D341Med (cell line): ENCODE measurements at places on chromosomes 2 and 18.

GRCh38 chr2:180394305-180394704, 387.2 kb upstream of the CWC22 start:
- no peak for DNase-seq

DNA sequence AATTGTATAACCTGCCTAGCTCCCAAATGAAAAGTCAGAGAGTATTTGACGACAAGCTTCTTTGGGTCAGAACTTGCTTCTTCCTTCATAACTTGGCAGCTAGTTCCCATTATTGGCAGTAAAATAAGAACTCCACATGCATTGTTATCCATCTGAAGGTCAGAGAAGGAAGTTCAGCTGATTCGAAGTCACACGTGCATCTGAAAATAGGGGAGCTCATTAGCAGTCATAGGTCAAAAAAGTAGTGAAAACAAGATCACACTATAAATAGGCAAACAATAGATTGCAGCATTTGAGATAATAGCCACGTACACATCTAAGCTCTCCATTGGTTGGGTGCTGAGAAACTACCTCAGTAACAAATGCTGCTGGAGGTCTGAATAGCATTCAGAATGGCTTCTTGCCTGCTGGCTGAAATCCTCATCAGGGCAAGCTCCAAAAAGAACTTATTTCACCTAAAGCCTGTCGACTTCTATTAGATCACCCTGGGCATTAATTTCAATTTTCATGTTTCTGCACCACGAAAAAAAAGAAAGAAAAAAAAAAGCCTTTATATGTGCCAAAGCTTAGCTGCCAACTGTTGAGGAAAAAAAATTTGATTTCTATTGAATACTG, 1492.9 kb upstream of the CELF4 start:
- no peak for DNase-seq

DNA sequence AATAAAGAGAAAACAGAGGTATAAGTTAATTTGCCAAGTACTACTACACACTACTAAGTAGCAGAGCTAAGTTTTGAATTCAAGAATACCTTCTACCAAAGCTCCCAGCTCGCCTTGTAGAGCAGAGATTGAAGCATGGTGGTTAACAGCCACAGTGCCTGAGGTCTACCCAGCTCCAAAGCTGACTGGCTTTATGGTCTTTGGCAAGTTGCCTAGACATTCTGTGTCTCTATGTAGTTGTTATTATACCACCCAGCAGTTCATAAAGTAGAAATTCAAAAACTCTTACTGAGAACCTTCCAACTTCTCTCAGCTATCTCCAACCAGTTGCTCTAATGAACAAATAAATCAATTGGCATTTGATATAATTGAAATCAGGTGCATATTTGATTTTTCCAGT, 87.8 kb downstream of the PDE11A start:
- no peak for DNase-seq

DNA sequence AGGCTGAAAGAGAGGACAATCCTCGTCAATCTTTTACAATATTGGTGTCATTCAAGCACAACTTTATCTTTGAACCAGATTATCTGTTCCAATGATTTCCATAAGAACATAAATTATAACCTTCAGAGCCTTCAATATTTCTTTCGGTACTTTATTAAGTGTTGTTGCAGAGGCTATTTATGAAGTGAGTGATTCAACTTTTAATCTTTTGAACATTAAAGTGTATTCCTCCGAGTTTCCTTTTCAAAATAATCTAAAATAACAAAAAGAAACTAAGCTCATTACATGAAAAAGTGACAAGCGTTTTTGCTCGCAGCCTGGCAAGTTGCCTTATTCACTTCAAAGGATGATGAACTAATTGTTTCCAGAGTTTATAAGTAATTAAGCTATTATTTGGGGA, 149.0 kb downstream of the MEIS1 start:
- DNase-seq = no peak

GRCh38 chr2:181183878-181184542, 203.6 kb downstream of the UBE2E3 start:
- no peak for DNase-seq

- DNase-seq = peak; percentile 98
These were observed at the start of gene STK25 for GRCh38 chr2:241508240-241509154. TSS of gene STK25 (minus strand) at chr2:241508584. CDS start at chr2:241508035, 549 bp downstream.

DNA sequence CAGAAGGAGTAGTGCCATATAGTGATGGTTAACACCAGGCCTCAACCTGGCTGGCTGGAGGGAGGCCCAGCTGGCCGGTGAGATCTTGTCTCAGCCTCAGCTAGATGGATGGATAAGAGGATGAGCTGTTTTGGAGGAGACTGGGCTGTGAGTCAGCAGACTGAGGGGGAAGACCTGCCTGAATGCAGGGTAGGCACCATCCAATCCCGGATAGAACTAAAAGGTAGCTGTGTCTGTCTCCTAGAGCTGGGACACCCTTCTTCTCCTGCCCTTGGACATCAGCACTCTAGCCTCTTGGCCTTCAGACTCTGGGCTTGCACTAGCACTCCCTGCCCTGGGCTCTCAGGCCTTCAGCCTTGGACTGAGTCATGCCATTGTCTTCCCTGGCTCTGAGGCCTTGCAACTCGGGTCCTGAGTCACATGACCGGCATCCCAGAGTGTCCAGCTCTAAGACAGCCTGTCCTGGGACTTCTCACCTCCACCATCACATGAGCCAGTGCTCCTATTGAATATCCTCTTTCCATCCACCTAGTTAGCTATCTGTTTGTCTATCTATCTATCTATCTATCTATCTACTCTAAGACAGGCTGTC, 131.3 kb downstream of the TPO start:
- no peak for DNase-seq

DNA sequence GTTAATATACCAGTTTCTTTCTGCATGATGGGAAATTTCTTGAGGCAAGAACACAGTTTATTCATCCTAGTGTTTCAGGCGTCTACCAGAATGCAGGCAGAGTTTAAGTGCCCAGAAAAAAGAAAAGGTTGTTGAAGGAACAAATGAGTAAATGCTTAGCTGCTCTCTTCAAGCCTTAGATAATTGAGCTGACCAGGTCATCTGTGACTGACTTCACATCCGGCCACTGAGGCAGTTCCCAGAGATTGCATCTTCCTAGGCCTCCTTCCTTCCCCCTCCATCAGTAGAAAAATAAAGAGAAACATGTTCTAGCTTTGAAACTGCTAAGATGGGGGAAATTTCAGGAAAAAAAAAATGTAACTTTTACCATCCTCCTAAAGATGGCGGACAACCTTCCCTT, 9.4 kb upstream of the TMEM163 start:
- no peak for DNase-seq

DNA sequence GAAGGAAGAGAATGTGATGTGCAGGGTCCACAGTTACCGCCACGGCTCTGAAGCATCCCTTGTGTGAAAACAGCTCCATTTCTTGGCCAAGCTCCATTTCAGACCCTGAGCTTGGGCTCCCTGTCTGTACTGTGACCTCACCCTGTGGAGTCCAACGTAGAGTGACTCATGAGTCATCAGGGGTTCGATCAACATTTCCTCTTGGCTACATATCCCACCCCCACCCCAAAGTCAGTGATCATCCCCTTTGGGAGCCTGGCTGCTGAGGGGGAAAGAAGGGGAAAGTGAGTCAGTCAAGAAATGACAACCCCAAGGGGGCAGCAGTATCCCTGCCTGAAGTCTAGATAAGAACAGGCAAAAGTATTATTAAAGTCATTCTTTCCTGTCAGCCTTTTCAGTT, 62.2 kb downstream of the PAPOLG start:
- no peak for DNase-seq
